ENCODE measurements at places on chromosomes 13 and 19.
A peak's percentile ranks its signal among the peaks of the same experiment; 100 is the strongest.

GRCh38 chr13:112833551-112834257 lies 135.3 kb upstream of the MCF2L start:
- DNase-seq: no peak

GRCh38 chr19:19445911-19446361 lies 40.5 kb downstream of the GATAD2A start:
- no peak for DNase-seq

DNA sequence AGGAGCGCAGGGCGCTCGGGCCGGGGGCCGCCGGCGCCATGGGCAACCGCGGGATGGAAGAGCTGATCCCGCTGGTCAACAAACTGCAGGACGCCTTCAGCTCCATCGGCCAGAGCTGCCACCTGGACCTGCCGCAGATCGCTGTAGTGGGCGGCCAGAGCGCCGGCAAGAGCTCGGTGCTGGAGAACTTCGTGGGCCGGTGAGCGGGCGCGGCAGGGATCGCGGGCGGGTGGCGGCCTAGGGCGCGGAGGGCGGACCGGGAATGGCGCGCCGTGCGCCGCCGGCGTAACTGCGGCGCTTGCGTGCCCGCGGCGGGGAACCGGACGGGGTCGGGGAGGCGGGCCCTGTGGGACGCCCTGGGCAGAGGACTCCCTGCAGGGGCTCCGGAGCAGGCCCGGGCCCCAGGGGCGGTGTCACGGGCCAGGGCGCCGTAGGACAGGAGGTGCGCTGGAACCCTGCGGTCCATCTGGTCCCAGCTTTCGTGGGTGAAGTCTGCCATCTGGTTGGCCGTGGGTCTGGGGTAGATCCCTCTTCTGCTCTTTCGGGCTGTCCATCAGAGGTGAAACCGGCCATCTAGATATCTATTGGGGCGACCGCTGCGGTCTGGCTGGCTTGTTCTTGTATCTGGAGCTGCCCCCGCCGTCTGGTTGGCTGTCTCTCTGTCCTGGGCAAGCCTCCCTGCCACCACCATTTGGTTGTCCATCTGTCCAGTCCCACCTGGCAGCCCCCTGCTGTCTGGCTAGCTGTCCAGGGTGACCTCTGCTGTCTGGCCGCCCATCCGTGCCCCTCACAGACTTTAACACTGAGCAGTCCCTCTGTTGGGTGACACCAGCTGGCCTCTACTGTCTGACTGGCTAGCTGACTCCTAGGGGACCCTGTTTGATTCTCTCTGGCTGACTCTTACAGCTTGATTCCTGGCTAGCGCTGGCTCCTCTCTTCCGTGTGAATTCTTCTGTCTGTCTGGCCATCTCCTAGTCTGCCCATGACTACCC lies 622 bp downstream of the DNM2 start:
- no peak for DNase-seq

GRCh38 chr19:34416021-34416545 lies 11.9 kb downstream of the PDCD2L start:
- peak; percentile 40 for DNase-seq

- peak; percentile 88 for DNase-seq
Measured at GRCh38 chr19:48963371-48964204, 1.5 kb upstream of the FTL start.

DNA sequence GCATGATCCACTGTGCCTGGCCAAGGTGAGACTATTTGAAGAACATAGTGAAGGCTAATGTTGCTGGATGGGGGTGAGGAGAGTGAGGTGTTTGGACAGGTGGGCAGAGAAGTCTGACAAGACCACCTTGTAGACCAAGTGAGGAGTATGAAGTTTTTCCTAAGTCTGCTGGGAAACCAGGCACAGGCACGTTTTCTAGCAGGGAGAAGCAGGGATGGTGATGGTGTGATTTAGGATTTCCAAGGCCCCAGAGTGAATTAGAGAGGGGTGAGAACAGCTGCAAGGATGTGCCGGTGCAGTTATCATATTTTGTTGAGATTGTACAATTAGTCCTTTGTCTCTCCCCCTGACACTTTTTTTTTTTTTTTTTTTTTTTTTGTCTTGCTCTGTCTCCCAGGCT lies 5.6 kb upstream of the PKN1 start:
- no peak for DNase-seq

DNA sequence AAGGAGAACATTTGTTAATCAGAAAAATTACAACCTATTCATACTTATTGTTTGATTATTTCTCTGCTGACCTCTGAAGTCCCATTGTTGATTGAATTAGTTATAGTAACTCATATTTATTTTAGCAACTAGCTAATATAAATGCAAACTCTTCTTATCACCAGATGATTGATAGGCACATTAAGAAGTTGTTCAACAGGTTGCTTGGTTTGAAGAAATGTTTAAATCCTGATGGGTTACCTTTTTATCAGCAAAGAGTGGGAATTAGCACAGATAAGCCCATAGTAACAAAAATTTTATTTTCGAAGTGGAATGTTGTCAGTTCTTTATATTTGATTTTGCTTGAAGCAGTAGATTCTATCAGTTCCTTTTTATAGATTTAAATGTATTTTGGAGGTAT lies 44.4 kb downstream of the KLF5 start:
- DNase-seq: no peak

DNA sequence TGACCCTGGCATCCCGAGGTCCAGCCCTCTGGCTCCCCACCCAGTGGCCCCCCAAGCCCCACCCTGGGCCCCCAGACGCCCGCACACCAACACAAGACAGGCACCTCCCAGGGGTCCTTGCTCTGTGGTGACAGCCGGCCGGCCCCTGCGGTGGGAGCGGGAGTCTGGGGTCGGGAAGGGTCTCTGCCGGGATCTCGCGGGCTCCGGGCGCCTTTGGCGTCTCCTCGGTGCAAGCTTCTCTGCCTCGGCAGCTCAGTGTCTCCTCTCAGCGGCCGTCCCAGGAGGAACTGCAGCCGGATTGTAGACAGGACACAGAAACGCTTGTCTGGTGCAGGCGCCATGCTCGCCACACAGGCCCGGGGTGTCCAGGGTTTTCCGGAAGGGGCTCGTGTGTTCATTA lies 43.7 kb downstream of the TMEM255B start:
- DNase-seq: no peak

DNA sequence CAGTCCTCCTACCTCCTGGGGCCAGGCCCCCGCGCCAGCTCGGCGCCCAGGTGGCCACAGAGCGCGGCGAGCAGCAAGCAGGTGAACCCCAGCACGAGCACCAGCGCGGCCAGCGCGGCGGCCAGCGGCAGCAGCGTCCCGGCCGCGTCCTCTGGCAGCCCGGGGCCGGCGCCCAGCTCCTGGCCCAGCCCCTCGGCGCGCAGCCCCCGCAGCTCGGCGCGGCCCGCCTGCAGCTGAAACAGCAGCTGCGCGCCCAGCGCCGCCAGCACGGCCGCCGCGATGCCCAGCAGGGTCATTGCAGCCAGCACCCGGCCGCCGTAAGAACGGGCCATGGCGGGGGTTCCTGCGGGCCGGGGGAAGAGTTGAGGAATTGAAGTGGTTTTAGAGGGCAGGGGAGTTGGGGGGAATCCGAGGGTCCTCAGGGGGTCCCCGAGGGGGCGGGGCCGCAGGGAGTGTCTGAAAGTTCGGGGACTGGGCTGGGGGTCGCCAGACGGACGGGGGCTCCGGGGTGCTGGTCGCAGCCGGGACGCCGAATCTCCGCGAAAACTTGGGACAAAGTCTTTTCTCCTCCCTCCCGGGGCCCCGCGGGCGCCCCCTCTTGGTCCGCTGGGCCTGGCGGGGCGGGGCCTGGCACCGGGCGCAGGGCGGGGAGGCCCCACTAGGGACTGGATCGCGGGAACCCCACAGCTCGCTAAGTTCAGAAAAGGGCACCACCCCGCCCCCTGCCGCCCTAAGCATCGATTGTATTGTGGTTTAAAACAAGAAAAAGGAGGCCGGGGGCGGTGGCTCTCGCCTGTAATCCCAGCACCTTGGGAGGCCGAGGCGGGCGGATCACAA lies at the start of gene TMEM221:
TSS of gene TMEM221 (minus strand) at position 538 of the 837 bp plus-strand sequence. CDS start at position 332, 206 bp downstream.
- no peak for DNase-seq

DNA sequence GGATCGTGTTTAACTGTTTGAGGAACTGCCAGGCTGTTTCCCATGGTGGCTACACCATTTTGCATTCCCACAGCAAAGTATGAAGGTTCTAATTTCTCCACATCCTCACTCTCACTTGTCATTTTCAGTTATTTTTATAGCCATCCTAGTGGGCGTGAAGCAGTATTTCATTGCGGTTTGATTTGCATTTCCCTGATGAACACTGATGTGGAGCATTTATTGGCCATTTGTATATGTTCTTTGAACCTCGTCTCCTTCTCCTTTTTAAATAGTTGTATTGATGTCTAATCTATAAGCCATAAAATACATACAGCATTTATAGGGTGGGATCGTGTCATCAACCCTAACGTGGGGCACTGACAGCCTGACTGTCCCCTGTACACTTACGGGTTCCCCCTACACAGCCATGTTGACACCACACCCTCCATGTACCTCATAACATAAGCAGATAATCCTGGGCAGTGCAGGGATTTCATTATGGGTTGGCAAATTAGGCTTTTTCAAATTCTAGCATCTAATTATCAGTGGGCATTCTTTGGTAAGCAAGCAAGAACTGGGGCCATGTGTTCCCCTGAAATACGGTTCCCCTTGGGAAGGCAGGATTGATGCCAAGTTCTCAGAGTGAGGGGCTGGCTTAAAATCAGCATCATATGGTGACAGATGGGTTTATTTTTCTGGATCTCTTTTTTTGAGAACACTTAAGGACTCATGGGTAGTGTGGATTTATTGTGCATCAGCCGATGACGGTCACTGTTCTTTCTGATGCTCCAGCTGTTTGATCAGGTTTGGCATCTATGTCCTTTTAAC lies 11.6 kb upstream of the ZBTB45 start:
- no peak for DNase-seq

DNA sequence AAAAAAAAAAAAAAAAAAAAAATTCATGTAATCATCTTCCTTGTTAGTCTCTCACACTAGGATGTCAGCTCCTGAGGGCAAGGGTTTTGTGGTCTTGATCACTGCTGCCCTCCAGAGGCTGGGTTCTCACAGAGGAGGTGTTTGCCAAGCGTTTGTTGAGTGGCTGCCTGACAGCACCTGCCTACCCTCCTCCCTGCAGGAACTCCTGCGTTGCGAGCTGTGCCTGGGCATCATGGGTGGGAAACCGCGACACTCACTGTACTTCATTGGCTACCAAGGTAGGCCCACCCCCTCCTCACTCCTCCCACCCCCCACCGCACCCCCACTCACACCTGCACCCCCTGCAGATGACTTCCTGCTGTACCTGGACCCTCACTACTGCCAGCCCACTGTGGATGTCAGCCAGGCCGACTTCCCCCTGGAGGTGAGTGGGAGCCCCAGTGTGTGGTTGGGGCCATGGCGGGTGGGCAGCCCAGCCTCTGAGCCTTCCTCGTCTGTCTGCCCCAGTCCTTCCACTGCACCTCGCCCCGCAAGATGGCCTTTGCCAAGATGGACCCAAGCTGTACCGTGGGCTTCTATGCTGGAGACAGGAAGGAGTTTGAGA lies 8.1 kb downstream of the ATG4D start:
- no peak for DNase-seq

DNA sequence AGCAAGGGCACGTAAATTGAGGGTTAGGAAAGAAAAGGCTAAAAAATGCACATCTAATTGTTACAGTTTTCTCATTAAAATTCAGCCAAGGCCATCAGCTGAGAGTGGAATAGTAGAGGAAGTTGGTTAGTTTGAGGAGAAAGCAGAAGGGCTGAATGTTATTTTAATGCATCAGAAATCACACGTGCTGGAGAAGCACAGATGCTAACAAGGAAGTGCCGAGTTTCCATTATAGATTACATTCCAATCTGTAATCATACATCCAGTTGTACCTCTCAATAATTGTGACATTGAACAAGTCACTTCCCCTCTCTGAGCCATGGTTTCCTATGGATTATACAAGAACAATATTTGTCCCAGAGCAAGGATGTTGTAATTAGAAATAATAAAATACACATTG lies 25.1 kb downstream of the FPR3 start:
- no peak for DNase-seq

DNA sequence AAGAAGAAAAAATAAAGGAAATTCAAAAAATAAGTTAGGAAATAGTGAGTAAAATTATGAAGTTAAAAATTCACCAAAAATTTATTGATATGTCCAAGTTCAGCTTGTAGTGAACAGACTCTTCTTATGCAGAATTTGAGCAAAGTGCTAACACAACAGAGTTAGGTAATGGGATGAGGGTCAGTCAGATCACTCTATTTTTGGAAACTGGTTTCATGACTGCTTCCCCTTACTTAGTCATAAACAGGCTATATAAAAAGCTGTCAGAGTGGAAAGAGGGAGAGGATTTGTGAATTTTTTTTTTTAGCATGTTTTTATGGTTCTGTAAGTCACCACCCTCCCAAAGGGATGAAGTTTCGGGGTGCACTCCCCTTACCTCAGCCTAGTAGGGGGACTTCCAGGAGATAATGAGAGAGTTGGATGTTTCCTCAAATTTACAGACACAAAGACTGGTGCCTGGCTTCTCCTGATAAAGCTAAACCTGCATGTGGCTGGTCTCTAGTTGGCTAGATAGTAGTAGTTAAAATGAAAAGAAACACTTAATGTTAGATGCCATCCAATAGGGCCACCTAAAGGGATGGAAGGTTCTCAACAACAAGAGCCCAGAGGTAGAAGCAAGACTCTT lies 4.5 kb downstream of the CPB2 start:
- no peak for DNase-seq

GRCh38 chr19:18306888-18307260 lies 16.0 kb downstream of the LSM4 start:
- no peak for DNase-seq

DNA sequence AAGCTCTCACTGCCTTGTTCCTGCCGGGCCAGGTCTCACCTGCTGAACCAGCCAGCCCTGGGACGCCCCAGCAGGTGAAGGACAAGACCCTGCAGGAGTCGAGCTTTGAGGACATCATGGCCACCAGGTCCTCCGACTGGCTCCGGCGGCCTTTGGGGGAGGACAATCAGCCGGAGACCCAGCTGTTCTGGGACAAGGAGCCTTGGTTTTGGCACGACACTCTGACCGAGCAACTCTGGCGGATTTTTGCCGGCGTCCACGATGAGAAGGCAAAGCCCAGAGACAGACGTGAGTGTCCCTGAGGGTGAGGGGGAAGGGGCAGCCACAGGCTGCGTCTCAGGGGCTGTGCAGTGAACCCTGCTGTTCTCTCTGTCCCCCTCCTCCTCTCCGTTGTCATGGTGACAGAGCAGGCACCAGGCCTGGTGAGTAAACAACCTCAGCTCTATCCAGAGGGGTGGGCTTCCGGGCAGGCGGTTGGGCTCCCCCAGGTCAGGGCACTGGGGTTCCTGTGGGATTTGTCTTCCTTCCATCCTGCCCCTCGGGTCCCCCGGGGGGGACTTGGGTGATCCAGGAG lies 9.7 kb downstream of the TLE6 start:
- no peak for DNase-seq

DNA sequence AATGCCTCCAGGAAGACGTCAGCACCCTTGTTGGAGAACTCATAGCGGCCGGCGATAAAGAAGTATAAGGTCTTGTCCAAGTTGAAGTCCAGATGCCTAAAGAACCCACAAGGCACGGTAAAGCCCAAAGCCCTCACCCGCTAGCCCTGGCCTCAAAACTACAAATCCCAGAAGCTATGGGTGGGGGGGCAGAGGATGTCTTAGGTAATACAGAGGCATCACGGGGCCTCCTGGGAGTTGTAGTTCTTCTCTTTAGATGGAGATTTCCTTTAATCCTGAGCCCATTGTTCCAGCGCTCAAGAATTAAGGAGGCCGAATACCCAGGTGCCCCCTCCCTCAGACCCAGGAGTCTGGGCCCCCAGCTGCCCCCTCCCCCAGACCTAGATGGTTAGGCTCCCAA lies 10.8 kb downstream of the GYS1 start:
- no peak for DNase-seq

All from ascending aorta (tissue), 2 donors.